ENCODE measurements at places on chromosomes 7 and 10.
A peak's percentile ranks its signal among the peaks of the same experiment; 100 is the strongest.

GRCh38 chr7:2158331-2159175 is 74.2 kb downstream of the MAD1L1 start:
- no peak overlapping the region for H3K4me3 ChIP-seq
- peaks cover 41% of the 10 kb centered on the region for H3K4me1 ChIP-seq
- peaks cover 11% of the 10 kb centered on the region for H3K36me3 ChIP-seq
- no peaks in the 10 kb centered on the region for H3K27me3 ChIP-seq
- DNase-seq = no peak
- H3K27ac ChIP-seq = peak overlapping the region; percentile 91

- H3K27ac ChIP-seq = no peak overlapping the region
- no peak overlapping the region for H3K4me3 ChIP-seq
- H3K36me3 ChIP-seq = peaks cover 26% of the 10 kb centered on the region
- H3K4me1 ChIP-seq = peaks cover 22% of the 10 kb centered on the region
- no peaks in the 10 kb centered on the region for H3K27me3 ChIP-seq
- no peak for DNase-seq
Observed at GRCh38 chr7:29957521-29958310, 31.9 kb downstream of the SCRN1 start.

DNA sequence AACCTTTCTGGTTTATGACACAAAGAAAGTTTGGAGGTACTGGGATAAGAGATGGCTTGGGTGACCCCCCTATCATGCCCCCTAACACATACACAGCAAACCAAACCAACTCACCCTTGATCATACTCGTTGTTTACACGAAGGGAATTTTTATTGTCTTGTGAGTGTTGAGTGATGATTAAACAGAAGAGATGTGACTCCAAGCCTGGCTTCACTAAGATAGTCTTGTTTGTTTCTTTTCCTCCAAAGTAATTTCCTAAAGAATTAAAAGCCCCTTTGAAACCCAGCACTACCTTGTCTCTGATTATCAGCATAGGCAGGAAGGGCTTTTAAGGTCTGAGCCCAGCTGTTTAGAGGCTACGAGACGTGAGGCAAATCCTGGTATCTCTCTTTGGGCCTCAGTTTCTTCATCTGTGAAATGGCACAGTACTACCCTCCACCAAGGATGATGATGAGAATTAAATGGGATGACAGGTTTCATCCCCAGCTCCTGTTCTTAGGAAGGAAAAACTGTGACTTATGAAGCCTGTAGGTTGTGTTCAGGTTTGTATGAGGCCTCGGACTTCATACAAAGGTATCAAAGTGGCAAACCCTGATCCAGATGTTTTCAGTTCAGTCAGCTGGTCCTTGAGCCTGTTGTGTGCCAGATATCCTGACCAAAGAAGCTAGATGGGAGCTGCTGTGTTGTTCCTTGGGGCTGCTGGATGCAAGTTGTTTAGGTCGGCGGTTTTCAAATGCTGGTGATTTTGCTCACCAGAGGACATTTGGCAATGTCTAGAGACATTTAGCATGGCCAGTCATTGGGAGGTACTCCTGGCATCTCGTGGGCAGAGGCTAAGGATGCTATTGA is 51.8 kb downstream of the TCF7L2 start:
- H3K27ac ChIP-seq = peak overlapping the region; percentile 28
- H3K36me3 ChIP-seq = peaks cover 12% of the 10 kb centered on the region
- peaks cover 55% of the 10 kb centered on the region for H3K4me1 ChIP-seq
- no peak for DNase-seq
- no peaks in the 10 kb centered on the region for H3K27me3 ChIP-seq

DNA sequence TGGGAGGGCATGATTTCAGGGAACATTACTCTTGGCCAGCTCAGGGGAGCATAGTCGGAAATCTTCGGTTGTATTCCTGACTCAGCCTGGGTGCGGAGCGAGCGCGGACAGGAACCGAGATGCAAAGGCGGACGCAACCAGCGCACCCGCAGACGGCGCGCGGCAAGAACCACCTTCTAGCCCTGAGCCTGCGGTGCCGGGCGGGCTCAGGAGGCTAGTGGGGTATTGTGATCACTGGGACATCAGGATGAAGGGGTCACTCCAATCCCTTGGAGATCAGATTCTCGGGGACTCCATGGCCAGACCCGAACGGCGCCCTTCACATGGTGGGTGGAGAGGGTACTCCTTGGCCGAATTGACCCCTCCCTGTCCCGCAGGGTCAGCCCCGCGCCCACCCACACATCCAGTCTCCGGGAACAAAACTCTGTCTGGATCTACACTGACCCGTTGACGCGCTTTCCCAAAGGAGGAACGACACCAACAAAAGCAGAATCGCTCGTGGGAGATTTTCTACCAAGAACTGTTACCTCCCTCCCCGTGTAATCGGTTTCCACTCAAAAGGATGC is 730.5 kb downstream of the ZWINT start:
- no peak overlapping the region for H3K4me3 ChIP-seq
- no peaks in the 10 kb centered on the region for H3K36me3 ChIP-seq
- peaks cover 24% of the 10 kb centered on the region for H3K27me3 ChIP-seq
- H3K27ac ChIP-seq = peak overlapping the region; percentile 74

DNA sequence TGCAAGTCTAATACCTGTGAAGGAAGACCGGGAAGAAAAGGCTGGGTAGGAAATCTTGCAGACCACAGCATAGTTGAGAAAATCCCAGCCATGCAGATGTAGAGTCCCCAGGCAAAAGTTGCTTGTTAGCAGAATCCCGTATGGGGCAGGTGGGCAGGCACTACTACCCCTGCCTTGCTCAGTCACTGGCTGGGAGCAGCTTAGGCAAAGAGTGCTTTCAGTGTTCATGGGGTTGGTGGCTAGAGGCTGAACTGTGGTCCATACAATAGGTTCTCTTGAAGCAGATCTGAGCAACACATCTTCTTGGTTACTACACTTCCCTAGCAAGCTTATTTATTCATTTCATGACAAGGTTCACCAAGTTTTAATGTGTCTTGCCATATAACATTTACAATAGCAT is 92.6 kb downstream of the AHCYL2 start:
- peaks cover 5% of the 10 kb centered on the region for H3K4me1 ChIP-seq
- no peak overlapping the region for H3K4me3 ChIP-seq
- H3K27ac ChIP-seq = no peak overlapping the region
- DNase-seq = no peak
- no peaks in the 10 kb centered on the region for H3K27me3 ChIP-seq

GRCh38 chr10:103762916-103763315 is 92.5 kb downstream of the SH3PXD2A start:
- H3K4me1 ChIP-seq = peaks cover 59% of the 10 kb centered on the region
- no peaks in the 10 kb centered on the region for H3K27me3 ChIP-seq
- DNase-seq = no peak
- no peak overlapping the region for H3K4me3 ChIP-seq
- H3K36me3 ChIP-seq = no peaks in the 10 kb centered on the region
- H3K27ac ChIP-seq = no peak overlapping the region

DNA sequence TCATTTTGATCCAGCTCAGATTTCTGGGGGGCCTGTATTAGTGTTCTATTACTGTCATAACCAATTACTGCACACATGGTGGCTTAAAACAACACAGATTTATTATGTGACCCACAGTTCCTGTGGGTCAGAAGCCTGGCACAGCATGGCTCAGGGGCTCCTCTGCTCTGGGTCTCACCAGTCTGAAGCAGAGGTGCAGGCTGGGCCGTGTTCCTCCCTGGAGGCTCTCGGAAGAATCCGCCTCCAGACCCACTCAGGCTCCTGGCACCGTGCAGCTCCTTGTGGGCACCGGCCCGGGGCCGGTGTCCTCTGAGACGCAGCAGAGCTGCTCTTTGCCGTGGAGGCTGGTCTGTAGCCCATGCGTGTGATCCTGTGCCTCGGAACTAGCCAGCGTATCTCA is 61.5 kb downstream of the RAMP3 start:
- no peak for DNase-seq
- peaks cover 23% of the 10 kb centered on the region for H3K27me3 ChIP-seq
- no peaks in the 10 kb centered on the region for H3K36me3 ChIP-seq
- H3K4me1 ChIP-seq = peaks cover 38% of the 10 kb centered on the region
- H3K27ac ChIP-seq = peak overlapping the region; percentile 46
